Kidney epithelial cell (primary cell): ENCODE measurements at places on chromosomes 4 and X. TPM values are rescaled to one million over a fixed set of nuclear protein-coding genes. Genes with fewer than 3 reads are reported as not detected.

Gene MAGEB2
- not detected in 2 replicates for total RNA-seq

- DNase-seq = no peak
Measured at GRCh38 chr4:160299608-160300007, 1196.7 kb downstream of the RAPGEF2 start.

- no peak for DNase-seq
Measured at GRCh38 chr4:162116095-162116779, 47.6 kb downstream of the FSTL5 start.

GRCh38 chrX:132958091-132958703 lies at the start of gene HS6ST2:
HS6ST2 (minus strand) TSS chrX:132958629.
- DNase-seq = no peak
